ENCODE measurements at places on chromosomes 1 and 21.

DNA sequence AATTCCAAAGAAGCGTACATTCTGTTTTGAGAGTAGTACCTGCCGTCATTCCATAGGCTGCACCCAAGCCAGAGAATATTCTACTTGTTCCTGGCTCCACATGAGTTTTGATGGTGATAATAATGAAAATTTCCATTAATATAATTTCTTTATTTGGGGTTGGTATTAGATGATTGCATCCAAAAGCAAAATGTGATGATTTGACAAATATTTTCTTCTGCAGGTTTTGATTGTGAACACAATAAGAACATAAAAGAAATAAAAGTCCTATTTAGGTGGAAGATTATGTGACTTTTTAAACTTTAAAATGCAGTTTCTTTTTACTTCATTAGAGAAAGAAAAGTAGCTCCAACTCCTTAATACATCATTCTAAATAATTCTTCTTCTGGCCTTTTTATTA is 284.8 kb upstream of the FMN2 start:
- DNase-seq = no peak

DNA sequence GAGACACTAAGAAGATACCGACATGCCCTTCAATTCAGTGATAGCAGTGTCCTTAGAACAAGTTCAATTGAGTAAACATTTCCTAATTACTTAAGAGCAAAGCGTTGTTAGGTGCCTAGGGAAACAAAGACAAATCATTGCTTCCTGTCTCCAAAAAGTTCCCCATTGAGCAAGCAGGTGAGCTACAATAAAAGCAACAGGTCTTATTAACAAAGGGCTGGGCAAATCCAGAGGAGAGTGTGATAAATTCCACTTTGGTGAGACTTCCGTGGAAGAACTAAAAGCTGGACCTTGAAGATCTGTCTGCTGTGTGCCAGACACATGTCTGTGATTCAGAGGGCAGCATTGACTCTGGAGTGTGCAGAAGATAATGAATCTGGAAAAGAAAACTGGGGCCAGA is 1.9 kb upstream of the TUT4 start:
- no peak for DNase-seq

GRCh38 chr1:238001818-238002217 is 111.1 kb upstream of the ZP4 start:
- DNase-seq = no peak

GRCh38 chr21:43911015-43911934 is 46.3 kb downstream of the AGPAT3 start:
- DNase-seq = no peak

DNA sequence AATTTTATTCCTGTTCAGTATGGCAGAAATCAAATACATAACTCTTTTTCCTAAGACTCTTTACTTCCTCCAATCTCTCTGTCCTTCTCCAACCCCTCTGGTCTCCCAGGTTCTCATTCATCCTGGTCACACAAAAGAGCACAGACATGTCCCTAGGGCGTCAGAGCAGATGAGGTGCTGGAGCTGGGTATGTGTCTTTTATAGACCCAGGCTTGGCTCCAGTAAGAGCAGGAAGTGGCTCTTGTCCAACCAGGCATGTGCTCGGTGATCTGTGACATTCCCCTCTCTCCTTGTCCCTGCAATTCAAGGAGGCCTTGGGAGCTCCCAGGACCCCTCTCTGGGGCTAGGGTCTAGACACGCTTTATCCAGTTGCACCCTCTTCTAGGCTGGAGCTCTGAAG is 18.0 kb upstream of the LCE2D start:
- DNase-seq = no peak

DNA sequence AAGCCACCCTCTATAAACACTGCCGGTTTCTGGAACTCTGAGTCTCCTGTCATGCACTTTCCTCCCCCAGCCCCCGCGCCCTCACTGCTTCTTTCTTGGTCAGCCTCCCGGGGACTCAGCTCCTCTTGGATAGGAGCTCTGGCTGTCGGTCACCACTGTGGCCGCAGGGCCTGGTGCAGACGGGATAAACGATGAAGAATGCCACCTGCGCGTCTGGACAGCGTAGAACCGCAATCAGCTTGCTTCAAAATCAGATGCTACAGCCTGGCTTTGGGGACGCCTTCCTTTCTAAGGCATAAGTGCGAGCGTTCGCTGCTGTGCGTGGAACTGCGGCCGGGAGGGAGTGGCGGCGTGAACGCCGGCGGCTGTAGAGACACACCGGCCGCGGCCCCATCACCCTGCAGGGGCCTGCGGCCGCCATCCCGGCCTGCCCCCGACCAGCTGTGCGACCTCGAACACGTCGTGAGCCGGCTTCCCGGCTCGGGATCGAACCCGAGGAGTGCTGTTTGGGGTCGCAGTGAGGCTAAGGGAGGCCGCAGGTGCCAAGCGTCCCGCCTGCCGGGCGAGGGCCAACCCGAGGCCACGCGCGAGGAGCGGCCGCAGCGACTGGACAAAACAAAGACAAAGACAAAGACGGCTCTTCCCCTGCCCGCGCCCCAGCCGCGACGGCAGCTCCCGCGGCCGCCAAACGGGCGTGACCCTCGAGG is 688 bp downstream of the PTTG1IP start:
- no peak for DNase-seq

DNA sequence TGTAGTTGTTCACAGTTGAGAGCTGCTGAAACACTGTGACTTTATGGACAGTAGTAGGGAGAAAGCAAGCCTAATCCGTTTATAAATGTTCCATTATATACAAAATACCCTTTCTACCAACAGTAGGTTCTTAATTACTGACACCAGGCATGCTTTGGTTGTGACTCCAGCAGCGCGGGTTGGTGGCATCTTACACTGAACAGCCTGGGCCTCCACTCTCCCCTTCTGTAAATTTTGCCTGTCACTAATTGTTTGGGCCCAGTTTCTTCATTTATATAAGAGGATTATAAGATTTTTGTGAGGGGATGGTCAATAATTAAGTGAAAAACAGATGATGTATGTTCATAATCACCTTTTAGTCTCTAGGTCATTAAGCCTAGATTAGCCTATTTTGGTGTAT is 58.2 kb downstream of the ITSN1 start:
- no peak for DNase-seq

GRCh38 chr1:210232511-210233215 is at the start of gene SERTAD4:
Gene SERTAD4, plus strand, starts transcription at chr1:210232796. Its CDS starts 5,165 bp downstream, at chr1:210237961.
- DNase-seq = no peak

- DNase-seq = no peak
These were observed 421.3 kb downstream of the NEGR1 start for GRCh38 chr1:71861022-71861421.

- DNase-seq = no peak
These were observed 69.6 kb upstream of the CCDC190 start for GRCh38 chr1:162930532-162930931.

- DNase-seq = no peak
These were observed 148.0 kb downstream of the DHRS3 start for GRCh38 chr1:12469990-12470389.

GRCh38 chr1:231861541-231862481 is 235.2 kb downstream of the DISC1 start:
- DNase-seq = no peak

GRCh38 chr1:232143315-232143886 is 486.5 kb downstream of the SIPA1L2 start:
- no peak for DNase-seq

- no peak for DNase-seq
These were observed 8.0 kb upstream of the ANGPTL3 start for GRCh38 chr1:62589321-62589720.

DNA sequence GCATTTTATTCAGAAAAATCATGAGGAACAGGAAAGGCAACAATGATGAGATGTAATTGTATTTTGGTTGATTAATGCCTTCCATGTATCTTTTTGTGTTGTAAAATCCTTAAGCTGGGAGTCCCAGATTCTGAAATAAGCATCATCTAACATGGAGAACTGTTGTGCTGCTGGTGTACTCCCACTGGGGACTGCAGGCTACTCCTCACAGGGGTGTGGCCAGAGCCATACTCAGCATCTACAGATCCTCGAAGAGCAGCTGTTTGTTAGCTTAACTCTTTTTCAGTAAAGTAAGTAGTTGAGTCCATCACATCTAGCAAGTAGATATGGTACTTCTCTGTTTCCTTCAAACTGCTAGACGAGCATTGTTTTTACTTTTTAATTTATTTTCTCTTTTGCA is 358.0 kb downstream of the BRINP3 start:
- DNase-seq = no peak

- no peak for DNase-seq
These were observed 39.9 kb upstream of the IFNAR2 start for GRCh38 chr21:33189824-33190223.

- no peak for DNase-seq
These were observed 807 bp downstream of the CEP85 start for GRCh38 chr1:26234644-26235370.

- peak; percentile 65 for DNase-seq
These were observed 70.3 kb downstream of the PIK3CD start for GRCh38 chr1:9721606-9722377.

DNA sequence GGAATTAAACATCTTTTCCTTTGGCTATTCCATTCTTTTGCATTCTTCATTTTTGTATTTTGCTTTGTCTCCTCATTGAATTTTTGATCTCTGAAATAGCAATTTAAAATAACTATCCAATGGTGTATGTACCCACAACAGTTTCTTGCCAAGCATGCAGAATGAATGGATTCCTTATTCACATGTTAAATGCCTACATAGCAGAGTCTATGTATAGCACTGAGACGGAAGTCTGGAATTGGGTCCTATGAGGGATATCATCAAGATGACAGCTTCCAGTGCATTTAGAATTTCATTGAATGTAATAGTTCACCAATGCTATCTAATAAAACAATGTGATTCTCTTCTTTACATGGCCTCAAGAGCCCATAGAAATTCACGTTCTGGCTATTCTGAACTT is 97.5 kb downstream of the MRPS6 start:
- no peak for DNase-seq

GRCh38 chr1:79259390-79260336 is 253.1 kb upstream of the ADGRL4 start:
- no peak for DNase-seq

DNA sequence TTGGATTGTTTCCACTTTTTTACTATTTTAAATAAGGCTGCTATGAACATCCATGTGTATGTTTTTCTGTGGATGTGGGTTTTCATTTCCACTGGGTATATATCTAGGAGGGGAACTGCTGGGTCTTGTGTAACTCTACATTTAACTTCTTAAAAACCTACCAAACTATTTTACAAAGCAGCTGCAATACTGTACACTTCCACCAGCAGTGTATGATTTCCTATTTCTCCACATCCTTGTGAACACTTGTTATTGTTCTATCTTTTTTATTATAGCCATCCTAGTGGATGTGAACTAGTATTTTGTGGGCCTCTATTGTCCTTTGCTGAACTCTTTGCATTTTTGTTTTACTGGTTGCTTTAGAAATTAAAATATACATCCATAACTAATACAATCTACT is 33.4 kb downstream of the DIPK1A start:
- no peak for DNase-seq

- DNase-seq = no peak
These were observed 220.5 kb downstream of the COL24A1 start for GRCh38 chr1:85936057-85936456.

DNA sequence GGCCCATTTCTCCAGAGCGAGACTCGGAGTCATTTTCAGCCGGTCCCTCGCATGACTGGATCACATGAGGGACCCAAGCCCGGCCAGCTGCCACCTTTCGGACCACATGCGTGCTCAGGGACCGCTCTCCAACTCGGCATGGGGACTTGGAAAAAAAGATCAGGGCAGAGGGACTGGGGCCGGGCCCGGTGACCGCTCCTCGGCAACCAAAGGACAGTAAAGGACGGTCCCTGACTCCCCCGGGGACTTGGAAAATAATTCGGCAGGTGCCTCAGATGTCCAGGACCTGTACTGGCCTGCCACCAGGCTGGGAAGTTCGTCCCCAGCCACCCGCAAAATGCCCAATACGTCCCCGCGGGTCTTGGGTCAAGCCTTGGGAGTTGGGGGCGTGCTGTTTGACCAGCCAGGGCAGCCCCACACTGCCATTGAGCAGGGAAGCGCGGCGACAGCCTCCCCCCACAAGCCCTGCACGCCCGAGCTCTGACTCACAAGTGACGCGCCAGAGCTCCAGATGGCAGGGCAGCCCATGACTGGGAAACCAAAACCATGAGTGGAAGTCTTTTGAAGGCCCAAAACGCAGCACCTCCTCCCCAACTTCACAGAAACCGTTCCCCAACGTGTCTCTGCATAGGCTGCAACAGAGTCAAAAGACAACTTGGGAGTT is 134.5 kb downstream of the LIPI start:
- no peak for DNase-seq

GRCh38 chr1:93758842-93759515 is 77.3 kb upstream of the BCAR3 start:
- no peak for DNase-seq

DNA sequence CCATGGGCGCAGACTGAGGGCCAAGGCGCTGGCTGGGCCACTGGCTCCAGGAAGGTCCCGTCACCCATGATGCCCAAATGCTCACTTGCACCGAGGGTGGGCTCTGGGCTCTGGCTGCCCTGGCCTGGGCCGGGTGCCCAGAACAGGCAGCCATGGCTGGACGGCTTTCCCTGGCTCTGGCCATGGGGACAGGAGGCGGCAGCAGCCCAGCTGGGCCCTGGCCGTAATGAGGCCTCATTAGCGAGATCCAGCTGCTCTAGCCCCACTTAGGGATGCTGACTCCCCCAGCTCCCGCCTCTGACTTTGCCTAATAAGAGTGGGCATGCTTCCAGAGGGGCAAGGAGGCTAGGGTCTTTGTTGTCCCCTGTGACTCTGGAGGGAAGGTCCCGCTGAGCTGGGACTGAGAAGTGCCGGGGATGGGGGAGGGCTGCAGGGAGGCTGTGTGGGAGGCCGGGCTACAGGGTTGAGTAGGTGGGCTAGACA is 11.8 kb downstream of the SLC6A9 start:
- DNase-seq = no peak

DNA sequence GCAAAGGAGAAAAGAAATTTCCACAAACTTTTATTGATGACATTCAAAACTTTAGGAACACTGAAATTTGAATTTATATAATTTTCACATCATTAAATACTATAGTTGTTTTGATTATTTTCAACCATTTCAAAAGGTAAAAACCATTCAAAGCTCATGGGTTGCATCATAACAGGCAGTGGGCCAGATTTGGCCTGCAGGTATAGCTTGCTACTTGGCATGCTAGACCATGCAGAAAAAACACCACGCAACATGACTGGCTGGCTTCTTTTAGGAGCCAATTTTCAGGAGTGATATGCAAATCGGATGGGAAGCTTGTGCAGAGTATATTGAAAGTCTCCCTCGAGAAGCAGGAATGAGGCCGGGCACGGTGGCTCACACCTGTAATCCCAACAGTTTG is 144.8 kb downstream of the GLUL start:
- DNase-seq = no peak

DNA sequence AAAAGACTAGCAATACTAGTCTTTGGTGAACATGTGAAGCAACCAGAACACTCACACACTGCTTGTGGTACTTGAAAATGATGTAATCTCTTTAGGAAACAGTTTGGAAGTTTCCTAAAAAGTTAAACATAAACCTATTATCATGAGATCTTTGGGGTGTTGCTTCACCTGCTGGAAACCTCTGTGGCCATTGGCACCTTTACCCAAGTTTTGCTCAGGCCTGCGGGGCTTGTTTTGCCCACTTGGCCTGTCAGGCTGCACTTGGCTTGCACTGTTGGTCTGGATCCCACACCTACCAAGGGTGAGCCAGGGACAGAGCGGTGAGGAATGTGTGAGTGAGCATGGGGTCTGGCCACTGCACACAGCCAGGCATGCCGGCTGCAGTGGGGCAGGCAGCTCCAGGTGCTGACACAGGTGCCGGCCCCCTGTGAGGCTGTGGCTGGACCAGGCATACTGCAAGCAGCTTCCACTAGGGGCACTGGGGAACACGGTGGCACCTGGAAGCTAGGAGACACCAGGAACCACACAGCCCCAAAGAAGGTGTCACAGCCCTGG is 14.4 kb upstream of the FNBP1L start:
- DNase-seq = no peak

- no peak for DNase-seq
These were observed 48.4 kb downstream of the USP48 start for GRCh38 chr1:21734526-21734925.

Data from stimulated activated CD8-positive, alpha-beta memory T cell treated with anti-CD3 and anti-CD28 coated beads, Interleukin-2, amount 100 ng/mL, for 1 hour (primary cell).